ENCODE measurements at places on chromosomes 4 and X. TPM values are rescaled to one million over a fixed set of nuclear protein-coding genes. Genes with fewer than 3 reads are reported as not detected.

The PPP4R3C gene
- not detected for total RNA-seq

The AMELX gene
- not detected for total RNA-seq

The SSX1 gene
- not detected for total RNA-seq

The IL1RAPL1 gene
- total RNA-seq = 28.5 TPM

The NPY5R gene
- total RNA-seq = 3.9 TPM

- DNase-seq = no peak
Observed at GRCh38 chrX:95693365-95693764, 991.3 kb upstream of the DIAPH2 start.

- no peak for DNase-seq
Observed at GRCh38 chr4:80963051-80963450, 67.5 kb upstream of the BMP3 start.

GRCh38 chr4:2934077-2934812 lies 29.0 kb downstream of the NOP14 start:
- no peak for DNase-seq

GRCh38 chr4:15677507-15677988 lies 4.1 kb upstream of the FAM200B start:
- no peak for DNase-seq

GRCh38 chr4:108891896-108892590 lies 129.2 kb upstream of the ETNPPL start:
- no peak for DNase-seq

DNA sequence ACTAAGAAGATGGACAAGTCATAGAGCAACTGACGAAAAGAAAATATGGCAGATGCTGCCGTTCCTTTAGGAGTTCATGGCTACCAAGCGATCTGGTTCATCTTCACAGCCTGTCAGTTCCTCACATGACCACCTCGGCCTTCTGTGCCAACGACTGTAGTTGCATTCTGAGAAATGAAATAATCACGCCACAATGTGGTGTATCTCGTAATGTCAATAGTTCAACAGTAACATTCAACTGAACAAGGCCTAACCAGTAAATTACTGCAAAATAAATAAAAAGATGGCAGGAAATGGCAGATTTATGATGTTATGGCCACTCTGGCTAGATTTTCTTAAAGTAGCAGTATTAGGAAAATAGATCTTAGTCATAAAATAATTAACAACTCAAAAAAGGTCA lies 4.4 kb downstream of the GPRIN3 start:
- DNase-seq = no peak

DNA sequence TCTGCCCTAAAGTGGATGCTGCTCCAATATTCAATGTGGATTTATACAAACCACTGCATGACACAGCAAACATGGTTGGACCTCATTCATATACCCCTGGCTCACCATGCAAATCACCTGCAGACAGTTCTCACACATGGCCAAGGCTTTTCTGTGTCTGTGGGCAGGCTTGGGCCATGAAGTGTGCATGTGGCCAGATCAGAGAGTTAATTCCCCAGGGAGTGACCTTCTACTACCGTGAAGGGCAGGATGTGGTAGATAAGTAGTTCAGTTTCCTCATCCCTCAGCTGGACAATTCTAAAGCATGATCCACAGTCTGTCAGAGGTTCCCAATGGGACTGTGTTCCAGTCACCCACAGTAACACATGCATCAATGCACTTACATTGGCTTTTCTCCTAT lies 24.6 kb upstream of the BCLAF3 start:
- no peak for DNase-seq

DNA sequence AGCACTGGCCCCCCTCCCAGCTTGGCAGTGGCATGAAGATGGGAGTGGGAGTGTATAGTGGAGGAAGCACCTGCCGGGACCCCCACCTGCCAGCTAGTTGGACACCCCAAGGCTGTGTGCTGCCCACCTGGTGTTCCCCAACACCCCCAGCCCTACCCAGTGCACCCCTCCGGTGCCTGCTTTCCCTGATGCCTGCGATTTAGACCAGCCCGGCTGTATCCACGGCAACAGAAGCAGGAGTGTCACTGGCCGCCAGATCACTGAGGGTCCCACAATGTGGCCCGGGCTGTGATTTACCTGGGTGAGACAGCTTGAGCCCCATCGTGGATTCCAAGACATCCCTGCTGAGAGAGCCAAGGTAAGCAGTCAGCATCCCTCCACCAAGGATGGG lies 533 bp downstream of the GPR173 start:
- DNase-seq = no peak

DNA sequence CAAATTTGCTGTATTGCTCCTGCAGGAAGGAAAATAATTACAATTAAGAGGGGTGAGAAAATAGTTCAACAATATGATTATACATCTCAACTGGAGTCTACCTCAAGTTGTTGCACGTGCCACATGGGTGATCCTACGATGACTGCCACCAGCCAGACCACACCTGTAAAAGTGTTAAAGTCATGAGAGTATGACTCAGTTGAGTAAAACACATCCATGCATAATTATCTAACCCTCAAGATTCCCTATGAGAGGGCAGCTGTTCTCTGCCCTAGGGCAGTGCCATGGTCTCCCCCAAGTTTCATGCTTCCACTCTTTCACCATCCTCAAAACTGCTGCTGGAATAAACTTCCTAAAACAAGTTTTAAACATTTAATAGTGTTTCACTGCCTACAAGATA lies 44.1 kb downstream of the QRFPR start:
- no peak for DNase-seq

DNA sequence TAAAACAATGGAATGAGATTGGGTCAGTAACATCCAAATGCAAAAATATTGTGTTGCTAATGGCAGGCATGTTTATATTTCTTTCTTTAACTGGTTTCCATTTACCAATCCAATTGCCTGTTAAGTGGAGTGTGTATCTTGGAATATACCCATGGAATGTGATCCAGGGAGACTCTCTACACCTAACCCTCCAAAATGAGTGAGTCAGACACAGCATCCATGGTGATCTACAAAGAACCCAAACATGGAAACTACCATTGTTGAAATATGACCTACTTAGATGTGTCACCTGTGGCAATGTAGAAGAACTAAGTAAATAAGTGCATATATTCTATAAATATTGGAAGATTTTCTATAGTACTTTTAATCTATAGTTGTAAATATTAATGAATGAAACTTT lies 110.3 kb downstream of the AREG start:
- DNase-seq = no peak

- DNase-seq = no peak
Observed at GRCh38 chr4:184596617-184597185, 52.5 kb downstream of the CASP3 start.

DNA sequence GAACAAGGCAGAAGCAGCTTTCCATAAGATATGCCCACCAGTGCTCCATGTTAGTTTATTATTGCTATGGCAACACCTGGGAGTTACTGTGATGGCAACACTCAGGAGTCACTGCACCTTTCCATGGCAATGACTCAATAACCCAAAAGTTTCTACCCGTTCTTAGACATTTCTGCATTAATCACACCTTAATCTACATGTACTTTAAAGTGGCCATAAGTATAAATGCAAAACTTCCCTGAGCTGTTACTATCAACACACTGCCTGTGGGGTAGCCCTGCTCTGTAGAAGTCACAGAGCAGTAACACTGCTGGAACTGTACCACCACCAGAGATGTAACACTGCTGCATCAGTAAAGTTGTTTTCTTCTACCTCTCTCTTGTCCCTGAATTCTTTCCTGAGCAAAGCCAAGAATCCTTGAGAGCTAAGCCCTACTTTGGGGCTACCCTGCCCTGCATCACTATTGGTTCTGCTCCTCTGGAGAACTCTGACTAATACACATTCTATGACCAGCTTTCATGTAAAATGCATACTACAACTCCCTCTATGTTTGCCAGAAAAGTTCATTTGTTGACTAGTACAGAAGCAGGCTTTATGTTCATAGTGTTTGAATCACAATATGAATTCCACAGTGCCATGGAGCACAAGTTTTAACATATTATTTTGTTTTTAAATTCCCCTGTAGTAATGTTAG lies 43.5 kb upstream of the GPR174 start:
- no peak for DNase-seq

DNA sequence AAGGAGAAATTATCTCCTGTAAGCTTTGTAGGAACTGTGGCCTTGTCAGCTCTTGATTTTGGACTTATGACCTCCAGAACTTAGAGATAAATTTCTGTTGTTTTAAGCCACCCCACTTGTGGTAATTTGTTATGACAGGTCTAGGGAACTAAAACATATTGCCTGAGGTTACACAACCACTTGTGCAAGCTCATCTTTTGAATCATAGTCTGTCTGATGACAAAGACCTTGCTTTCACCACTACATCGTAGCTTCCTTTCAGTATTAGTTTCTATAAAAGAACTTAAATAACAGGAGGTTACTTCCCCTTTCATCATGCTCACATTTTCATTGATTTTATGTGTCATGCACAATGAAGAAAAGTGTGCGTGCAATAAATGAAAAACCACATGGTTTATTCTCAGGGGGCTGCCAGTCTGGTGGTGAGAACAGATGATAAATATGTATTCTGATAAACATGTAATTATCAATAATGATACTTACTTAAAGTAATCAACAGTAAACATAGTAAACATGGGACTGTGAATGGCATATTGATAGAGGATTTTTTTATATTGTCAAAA lies 690.0 kb upstream of the HS3ST1 start:
- no peak for DNase-seq

DNA sequence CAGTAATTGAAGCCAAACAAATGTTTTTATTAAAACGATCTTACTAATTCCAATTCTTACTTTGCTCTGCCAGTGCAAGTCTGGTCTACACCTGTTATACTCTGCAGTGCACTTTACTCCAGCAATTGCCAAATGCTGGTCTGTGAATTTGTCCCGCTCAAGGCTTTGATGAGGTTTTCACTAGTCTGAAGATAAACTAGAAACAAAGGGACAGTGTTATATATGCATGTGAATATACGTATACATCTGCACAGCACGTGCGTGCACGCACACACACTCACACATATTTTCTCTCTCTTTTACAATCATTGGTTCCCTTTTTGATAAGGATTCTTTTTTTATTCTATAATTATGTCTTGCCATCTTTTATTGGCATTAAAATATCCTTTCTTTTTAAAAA lies 88.5 kb upstream of the LCORL start:
- no peak for DNase-seq

GRCh38 chr4:188160406-188160805 lies 21.2 kb downstream of the TRIML1 start:
- DNase-seq = no peak

DNA sequence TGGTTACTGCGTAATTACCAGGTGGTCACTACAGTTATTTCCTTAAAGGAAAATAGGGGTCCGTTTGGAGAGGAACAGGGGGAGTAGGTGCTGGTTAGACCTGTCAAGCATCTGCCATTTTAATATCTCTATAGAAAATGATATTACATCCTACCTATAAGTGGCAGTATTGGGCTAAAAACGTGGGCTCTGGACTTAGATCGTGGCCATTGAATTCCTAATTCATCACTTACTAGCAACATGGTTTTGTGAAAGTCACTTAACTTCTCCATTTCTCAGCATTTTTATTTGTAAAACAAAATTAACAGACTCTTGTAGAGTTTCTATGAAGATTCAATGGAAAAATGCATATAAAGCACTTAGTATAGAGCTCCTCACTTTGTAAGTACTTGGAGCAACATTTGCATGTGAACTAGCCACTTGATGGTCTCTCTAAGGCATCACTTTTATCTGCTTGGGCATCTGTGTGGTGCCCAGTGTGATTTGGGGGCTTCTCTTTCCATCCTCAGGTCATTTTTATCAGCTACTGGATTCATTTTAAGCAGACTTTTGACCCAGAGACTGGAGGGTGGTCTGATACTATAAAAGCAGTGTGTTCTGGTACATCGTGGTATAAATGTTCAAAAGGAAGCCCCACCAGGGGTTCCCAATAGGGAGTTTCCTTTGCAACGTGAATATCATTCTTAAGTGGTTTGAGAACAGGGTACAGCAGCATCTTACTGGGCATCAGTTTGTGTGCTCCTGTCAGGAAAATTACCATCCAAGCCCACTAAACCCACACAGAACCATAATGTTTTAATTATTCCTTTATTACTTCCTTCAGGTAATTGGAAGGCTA lies 42.7 kb upstream of the RASSF6 start:
- no peak for DNase-seq

- DNase-seq = no peak
Observed at GRCh38 chr4:38162240-38162784, 202.1 kb downstream of the PTTG2 start.

- no peak for DNase-seq
Observed at GRCh38 chrX:26373829-26374228, 157.9 kb downstream of the MAGEB5 start.

Data from dorsolateral prefrontal cortex (tissue), 122 donors.